Activated T-cell treated with anti-CD3 and anti-CD28 coated beads for 24 hours (primary cell): ENCODE measurements at places on chromosomes 13 and 19.

DNA sequence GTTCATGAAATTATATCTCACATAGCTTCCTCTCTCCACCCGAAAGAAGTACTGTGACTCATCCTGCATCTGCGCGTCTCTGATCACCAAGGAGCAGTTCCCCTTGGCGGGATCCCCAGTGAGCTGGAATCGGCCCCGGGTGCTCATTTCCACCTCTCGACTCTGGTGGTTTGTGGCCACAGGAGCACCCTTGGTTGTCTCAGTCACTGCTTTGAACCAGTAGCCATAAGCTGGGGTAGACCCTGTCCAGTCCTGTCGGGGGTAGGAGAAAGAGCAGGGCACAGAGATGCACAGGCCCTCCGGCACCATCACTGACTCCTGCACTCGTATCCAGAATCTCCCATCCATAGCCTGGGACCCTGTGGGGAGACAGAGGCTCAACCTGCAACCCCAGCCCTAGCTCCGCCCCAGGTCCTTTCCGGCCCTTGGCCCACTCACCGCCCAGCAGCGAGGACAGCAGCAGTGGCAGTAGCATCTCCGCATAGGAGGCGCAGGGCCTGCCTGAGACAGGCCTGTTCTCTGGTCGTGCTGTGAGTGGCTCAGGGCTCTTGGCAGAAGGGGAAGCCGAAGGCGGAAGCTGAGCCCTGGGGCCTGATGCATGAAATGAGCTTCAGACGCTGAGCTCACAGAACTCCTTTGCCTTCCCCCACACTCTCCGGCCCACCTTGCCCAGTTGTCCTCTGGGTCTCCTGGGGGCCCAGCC lies at the start of gene SIGLEC10:
Gene SIGLEC10, minus strand, starts transcription at position 536 of the 703 bp plus-strand sequence. Its CDS starts 61 bp downstream, at position 475.
- DNase-seq: no peak

DNA sequence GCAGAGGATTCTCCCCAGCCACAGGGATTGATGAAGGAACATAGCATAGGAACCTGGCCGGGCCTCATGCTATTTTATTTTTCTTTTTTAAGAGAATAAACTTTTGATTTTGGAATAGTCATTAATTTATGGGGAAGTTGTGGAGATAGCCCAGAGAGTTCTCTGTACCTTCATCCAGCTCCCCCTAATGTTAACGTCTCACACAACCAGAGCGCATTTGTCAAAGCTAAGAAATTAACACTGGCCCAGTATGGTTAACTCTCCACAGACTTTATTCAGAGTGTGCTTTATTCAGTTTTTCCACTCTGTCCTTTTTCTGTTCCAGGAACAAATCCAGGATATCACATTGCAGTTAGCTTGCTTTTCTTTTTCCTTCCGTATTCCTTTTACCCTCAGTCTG lies 59.4 kb downstream of the RGCC start:
- no peak for DNase-seq

DNA sequence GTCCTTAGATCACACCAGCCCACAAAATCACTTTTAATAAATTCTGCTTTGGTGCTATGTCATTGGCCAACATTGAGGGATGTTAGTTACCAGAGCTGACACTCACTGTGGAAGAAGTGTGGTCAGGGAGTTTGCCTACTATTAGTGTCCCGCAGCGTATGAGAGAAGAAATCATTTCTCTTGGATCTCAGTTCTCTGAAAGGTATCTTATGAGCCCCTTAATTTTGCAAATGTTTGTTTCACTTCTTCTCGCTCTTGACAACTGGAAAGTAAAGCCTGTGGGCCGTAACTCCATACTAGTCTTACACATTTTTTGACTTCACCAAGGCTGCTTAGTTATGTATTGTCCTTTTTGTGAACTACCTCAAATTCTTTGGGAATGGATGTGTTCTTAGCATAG lies 80.9 kb downstream of the FLT1 start:
- no peak for DNase-seq

DNA sequence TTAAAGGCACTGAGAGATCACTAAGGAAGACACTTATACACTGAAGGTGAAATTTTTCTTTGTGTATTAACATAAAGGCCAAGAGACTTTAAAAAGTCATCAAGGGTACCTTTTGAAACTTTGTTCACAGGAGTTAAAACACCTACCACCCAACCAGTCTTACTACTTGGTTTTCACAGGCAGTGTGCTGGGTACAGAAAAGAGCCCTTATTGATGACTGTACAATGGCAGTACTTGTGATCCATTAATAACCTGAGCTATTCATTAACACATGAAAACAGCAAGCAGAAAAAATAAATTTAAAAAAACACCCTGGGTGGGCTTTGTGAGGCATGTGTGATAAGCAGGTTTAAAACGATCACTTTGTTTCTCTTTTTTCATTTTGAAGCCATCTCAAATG lies 148.9 kb downstream of the TBC1D4 start:
- DNase-seq: no peak

DNA sequence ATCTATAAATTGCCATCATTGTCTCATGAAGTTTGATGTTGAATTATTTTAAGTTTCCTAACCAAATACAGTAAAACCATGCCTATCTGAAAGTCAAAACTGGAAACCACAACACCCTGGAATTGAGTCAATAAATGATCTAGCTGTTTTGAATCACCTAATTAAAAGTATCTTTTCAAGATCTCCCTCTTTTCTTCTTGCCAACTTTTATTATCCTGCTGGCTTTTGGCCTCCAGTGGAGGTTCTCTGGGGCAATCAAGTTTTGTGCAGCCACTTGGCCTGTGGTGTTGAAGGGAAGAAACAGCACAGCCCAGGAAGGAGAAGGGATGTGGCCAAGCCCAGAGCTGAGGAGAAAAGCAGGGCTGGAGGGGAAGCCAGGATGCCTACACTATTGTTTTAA lies 255.4 kb downstream of the COG6 start:
- DNase-seq: no peak

- no peak for DNase-seq
Observed at GRCh38 chr19:33675501-33676124, 53.9 kb downstream of the CHST8 start.

DNA sequence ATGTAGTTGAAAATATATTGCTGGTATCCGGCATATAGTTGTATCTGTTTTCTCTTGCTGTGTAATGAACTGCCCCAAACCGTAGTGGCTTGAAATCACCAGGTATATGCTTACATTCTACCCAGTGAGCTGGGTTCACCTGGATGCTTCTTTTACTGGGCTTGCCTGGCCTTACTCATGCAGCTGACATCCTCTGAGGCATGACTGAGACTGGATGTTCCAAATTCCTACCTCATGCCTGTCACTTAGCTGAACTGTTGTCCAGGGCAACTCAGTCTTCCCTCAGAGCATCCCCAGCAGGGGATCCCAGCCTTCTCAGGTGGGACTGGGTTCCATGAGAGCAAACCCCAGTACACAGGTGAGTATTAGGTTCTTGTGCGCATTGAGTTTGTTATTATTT lies 66.8 kb downstream of the IFT88 start:
- DNase-seq: no peak

GRCh38 chr13:29508130-29508875 lies 87.2 kb downstream of the SLC7A1 start:
- DNase-seq: peak; percentile 65

- no peak for DNase-seq
Observed at GRCh38 chr13:99133848-99134247, 66.8 kb upstream of the UBAC2 start.

GRCh38 chr19:35042056-35042730 lies 672 bp downstream of the HPN start:
- no peak for DNase-seq

- DNase-seq: no peak
Observed at GRCh38 chr13:34654647-34655046, 287.4 kb upstream of the NBEA start.

- no peak for DNase-seq
Observed at GRCh38 chr19:681029-682019, 5.1 kb downstream of the FSTL3 start.

GRCh38 chr13:35914662-35915061 lies 216.5 kb downstream of the DCLK1 start:
- DNase-seq: no peak

DNA sequence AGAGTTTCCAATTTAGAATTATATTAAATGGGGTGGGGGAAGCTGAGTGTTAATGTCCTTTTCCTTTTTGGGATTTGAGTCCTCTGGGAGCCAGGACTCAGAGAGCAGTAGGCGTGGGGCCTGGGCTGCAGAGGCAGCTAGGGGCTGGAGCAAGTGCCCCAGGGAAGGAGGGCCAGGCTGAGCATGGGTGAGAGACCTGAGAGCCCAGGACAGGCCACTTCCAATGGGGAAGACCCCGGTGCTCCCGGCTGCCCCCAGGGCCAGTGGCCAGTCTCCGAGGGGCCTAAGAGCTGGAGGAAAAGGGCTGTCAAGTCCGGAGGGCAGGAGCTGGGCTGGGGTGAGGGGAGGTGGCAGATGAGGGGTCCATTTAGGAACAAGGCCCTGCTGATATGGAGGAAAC lies 371.5 kb downstream of the ZNF536 start:
- DNase-seq: no peak

DNA sequence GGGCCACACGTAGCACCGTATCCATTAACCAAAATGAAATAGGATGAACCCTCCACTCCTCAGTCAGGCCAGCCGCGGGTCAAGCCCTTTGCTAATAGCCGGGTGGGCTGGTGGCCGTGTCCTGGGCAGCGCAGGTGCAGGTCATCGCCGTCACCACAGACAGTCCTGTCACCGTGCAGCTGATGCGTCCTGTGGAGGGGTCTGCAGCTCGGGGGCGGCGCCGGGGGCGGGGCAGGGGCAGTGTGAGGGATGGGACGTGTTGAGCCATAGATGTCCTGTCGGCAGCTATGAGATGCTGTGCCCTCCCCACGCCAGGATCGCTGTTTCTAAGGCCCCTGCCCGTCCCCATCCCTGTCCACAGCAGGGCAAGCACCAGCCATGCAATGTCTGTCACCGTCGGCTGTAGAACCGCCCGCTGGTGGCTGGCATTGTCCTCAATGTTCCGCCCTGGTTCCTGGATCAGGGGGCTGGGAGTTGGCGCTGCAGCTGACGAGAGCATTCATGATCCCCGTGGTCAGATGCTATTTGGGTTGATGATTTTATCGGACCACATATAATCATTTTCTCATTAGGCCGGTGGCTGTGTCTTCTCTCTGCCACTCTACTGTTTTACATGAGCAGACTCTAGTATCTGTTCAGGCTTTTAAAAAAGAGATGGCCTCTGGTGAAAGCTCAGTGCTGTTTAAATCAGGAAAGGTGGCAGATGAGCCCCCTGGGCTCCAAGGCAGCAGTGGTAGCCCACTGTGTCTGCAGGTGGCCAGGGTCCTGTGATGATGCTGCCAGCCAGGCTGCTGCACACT lies 126.1 kb downstream of the KDM4B start:
- DNase-seq: no peak

GRCh38 chr13:24644036-24644435 lies 36.2 kb upstream of the ATP12A start:
- no peak for DNase-seq

DNA sequence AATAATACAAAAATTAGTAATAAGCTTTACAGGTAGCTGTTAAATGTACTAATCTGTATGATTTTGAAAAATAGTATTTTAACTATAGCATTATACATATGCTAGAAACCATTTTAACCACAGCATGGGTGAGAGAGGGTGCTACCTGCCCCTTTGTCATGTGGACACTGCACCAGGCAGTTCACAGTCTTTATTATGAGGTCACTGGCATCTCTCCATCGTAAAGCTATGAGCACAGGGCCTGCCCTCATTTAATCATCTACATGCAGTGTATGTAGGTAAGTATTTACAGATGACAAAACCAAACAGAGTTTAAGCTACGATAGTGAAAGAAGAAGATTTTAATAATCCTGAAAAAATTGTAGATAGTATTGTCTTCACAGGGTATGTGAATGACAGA lies 21.7 kb downstream of the EDNRB start:
- DNase-seq: no peak

- no peak for DNase-seq
Observed at GRCh38 chr13:71858647-71859046, 8.4 kb downstream of the DACH1 start.
